Hepatocyte (in vitro differentiated cells): ENCODE measurements at places on chromosomes 7 and 10. TPM values are rescaled to one million over a fixed set of nuclear protein-coding genes. Genes with fewer than 3 reads are reported as not detected.
A peak's percentile ranks its signal among the peaks of the same experiment; 100 is the strongest.

DNA sequence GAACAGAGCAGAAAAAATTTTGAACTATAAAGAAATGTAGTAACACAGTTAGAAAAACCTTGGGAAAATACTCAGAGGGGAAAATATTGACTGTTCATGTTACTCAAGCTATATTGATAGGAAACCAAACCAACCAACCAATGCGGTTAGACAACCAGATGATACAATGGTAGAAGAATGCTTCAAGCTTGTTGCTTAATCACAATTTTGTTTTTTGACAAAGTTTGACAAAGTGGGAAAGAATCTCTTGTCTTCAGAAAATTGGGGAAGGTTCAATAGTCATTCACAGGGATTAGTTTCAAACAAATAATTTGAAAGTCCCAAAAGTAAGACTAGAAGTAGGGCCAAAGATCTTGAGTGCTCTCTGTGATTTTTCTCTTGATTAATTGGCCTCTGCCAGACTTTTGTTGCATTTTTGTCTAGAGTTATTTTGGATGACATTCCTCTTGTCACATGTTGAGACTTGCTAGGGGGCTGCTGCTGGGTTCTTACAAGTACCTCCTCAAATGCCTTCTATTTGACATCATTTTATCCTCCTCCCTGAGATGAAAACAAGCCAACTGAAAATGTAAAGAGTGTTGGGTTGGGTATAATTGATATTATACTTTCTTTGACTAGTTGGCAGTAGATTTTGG, 233.1 kb upstream of the PHYHIPL start:
- DNase-seq: no peak
- no peak overlapping the region for H3K27ac ChIP-seq
- no peak overlapping the region for H3K4me3 ChIP-seq
- H3K4me1 ChIP-seq: no peaks in the 10 kb centered on the region

ASB10 gene
- total RNA-seq: not detected in 2 replicates

CACNA2D1 gene
- total RNA-seq: 9.0 and 18.9 TPM in 2 replicates

DNA sequence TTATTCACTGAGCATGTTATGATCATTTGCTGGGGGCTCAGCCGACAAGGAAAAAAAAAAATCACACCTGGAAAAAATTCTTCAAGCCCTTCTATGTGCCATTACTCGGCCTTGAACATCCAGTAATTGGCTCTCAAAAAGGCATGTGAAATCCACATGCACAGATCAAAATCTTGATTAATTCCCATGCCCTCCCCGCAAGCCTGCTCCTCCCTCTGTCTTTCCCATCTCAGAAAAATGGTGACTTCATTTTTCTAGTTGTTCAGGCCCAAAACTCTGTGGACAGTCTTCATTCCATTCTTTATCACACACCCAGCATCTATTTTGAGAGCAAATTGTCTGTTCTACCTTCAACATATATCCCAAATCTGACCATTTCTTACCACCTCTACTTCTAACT, 91.2 kb upstream of the FRMD4A start:
- H3K36me3 ChIP-seq: no peaks in the 10 kb centered on the region
- no peak overlapping the region for H3K4me3 ChIP-seq
- no peak overlapping the region for H3K27ac ChIP-seq
- H3K4me1 ChIP-seq: no peaks in the 10 kb centered on the region
- no peak for DNase-seq
- no peaks in the 10 kb centered on the region for H3K27me3 ChIP-seq

- no peak overlapping the region for H3K4me3 ChIP-seq
- H3K36me3 ChIP-seq: no peaks in the 10 kb centered on the region
- H3K4me1 ChIP-seq: no peaks in the 10 kb centered on the region
- DNase-seq: no peak
Observed at GRCh38 chr7:1192171-1192676, 32.2 kb upstream of the ZFAND2A start.

DNA sequence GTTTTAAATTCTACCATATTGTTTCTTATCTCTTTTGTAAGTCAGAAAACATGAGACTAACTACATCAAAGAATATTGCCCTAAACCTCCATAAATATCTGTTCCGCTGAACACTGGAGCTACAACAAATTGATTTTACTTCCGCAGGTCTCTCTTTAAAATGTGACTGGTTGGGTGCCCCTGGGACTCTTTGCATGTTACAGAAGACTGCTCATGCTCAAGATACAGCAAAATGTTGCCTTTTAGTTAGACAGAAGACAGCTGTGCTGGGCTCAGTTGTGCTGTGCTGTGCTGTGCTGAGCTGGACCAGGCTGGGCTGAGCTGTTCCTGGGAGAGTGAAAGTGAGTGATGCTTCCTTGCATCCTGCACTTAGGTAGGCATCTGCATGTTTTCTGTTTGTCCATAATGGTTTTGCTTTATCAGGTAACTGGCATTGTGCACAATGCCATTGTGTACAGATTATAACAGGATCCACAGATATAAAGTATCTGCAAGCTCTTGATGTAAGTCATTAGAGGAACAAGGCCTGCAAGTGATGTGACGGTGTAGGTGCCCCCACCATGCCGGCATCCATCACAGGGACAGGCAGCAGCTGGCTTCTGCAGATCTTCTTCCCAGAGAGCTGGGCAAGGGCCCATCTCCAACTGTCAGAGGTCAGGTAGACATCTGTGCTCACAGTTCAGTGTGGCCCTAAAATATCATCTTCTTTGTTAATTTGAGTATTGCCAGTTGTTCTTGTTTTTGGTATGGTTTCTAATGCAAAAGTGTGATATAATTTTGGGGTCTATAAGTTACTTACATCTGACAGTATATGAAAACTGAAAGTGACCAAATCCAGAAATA, 972.5 kb upstream of the CELF2 start:
- no peak for DNase-seq
- H3K4me3 ChIP-seq: no peak overlapping the region
- no peak overlapping the region for H3K27ac ChIP-seq

DNA sequence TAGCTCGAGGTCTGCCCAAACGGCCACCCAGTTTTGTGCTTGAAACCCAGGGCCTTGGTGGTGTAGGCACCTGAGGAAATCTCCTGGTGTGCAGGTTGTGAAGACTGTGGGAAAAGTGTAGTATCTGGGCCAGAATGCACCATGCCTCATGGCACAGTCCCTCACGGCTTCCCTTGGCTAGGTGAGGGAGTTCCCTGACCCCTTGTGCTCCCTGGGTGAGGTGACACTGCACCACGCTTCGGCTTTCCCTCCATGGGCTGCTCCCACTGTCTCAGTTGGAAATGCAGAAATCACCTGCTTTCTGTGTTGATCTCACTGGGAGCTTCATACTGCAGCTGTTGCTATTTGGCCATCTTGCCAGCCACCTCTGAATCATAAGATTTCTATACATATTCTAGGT, 62.4 kb upstream of the CDK6 start:
- H3K4me1 ChIP-seq: no peaks in the 10 kb centered on the region
- no peak overlapping the region for H3K4me3 ChIP-seq
- DNase-seq: no peak
- H3K27ac ChIP-seq: no peak overlapping the region
- no peaks in the 10 kb centered on the region for H3K27me3 ChIP-seq

CDNF gene
- 3.1 and 7.6 TPM in 2 replicates for total RNA-seq

LIPK gene
- not detected in 2 replicates for total RNA-seq

GRCh38 chr10:44807451-44807850, 103.7 kb upstream of the TMEM72 start:
- H3K27me3 ChIP-seq: no peaks in the 10 kb centered on the region
- DNase-seq: no peak
- no peak overlapping the region for H3K27ac ChIP-seq
- no peaks in the 10 kb centered on the region for H3K4me1 ChIP-seq
- H3K36me3 ChIP-seq: no peaks in the 10 kb centered on the region

DNA sequence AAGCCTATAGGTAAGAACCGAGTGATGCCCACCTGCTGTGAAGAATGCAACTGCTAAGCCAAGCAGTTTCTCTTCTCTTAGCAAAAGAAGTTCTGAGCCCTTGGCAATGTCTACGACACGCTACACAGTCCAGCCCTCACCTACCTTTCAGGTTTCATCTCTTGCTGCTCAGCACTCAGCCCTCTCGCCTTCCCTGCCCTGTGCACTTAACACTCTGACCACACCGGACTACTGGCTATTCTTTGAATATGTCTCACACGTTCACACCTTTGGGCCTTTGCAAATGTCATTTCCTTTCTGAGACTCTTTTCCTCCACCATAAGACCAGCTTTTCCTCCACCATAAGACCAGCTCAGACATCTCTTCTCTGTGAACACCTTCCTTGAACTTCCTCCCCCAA, 67.0 kb upstream of the ITGB1 start:
- no peaks in the 10 kb centered on the region for H3K27me3 ChIP-seq
- no peak overlapping the region for H3K4me3 ChIP-seq
- DNase-seq: no peak

- H3K27ac ChIP-seq: no peak overlapping the region
- DNase-seq: no peak
- H3K4me1 ChIP-seq: no peaks in the 10 kb centered on the region
Observed at GRCh38 chr10:108410236-108410635, 1245.7 kb upstream of the SORCS1 start.

DNA sequence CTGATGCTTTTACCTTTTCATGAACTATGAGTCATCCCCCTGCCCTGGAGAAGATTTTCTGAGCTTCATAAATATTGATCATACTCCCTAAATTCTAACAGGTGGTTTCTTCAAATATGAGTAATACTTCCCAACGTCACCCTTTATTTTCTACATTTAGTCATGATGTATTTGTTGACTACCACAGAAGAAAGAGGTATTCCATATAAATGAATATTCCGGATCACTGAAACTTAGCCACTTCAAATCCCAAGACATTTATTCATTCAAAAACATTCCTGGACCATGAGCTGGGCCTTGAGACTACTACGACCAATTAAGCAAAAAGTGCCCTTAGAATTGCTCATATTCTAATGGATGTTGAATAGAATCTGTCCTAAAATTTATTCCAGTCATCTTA, 395.8 kb upstream of the NPVF start:
- DNase-seq: no peak
- H3K36me3 ChIP-seq: no peaks in the 10 kb centered on the region
- peaks cover 15% of the 10 kb centered on the region for H3K4me1 ChIP-seq
- H3K4me3 ChIP-seq: no peak overlapping the region
- no peaks in the 10 kb centered on the region for H3K27me3 ChIP-seq

DNA sequence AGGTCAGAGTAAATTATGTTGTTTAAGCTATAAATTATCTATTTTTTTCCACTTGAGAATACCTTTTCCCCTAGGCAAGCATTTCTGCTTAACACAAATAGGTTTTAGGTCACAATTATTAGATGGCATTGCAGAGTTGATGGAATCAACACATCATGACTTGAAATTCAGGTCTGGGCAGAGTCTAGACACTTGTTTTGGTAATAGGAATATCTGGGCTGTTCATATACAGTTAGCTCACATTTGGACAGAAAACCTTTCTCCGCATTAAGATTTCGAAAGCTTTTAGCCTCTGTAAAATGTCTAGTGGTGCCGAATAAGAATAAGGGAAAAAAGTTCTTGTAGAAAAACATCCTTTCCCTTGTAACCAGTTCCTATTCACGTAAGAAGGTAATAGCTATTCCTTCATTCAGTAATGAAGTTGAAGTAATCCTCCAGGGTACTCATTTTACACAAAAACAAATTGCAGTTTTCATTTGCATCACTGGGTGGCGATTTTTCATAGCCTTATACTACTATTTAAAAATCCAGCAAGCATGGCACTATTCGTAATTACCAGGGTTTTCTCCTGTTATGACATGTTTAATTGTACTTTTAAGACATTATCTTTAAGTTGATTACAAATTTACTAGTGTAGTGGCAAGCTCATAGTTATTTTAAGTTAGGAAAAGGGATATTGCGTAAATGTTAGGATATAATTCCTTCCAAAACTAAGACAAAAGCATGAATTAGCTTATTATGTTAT, 37.0 kb downstream of the RPA3 start:
- no peaks in the 10 kb centered on the region for H3K4me1 ChIP-seq
- no peaks in the 10 kb centered on the region for H3K27me3 ChIP-seq
- no peaks in the 10 kb centered on the region for H3K36me3 ChIP-seq
- no peak overlapping the region for H3K27ac ChIP-seq

DNA sequence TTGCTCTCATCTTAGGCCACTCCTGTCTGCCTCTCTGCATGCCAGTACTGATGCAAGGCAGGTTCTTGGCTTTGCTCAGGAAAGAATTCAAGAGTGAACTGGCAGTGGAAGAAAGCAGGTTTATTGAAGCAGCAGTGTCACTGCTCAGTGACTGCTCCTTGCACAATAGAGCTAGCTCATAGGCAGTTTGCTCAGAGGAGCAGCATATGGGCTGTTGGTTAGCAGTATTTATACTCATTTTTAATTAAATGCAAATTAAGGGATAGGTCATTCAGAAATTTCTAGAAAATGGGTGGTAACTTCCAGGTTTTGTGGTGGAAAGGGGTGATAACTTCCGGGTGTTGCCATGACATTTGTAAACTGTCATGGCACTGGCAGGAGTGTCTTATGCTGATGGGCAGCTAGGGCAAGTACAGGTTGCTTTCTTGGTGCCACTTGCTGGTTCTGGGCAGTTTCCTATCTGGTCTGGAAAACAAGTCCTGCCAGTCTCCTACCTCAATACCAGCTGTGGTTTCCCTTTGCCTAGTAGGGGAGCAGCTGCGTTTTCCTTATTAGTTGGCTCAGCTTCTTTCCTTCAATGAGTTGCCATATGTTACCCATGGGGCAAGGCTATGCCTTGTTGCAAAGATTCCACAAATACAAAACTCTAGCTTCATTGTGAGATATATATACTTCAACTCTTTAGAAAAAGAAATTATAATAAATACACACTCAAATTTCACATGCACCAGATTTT, 64.8 kb upstream of the CALD1 start:
- no peak overlapping the region for H3K4me3 ChIP-seq
- no peak overlapping the region for H3K27ac ChIP-seq
- peaks cover 11% of the 10 kb centered on the region for H3K4me1 ChIP-seq
- H3K36me3 ChIP-seq: no peaks in the 10 kb centered on the region
- no peaks in the 10 kb centered on the region for H3K27me3 ChIP-seq

DNA sequence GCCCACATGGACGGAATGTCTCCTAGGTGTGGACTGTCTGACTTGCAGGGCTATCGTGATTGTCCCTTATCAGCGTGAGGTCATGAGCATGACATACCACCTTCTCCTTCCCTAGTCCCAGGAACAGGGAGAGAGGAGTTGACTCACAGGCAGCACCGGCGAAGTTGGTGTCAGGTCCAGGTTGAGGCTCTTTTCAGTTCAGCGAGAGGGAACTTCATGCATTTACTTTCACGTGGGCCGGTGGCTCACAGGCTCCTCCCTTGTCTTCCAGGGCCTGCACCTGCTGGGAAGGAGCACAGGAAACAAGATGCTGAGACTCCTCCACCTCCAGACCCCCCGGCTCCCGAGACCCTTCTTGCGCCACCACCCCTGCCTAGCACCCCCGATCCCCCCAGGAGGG, 46.1 kb downstream of the PROSER2 start:
- no peak overlapping the region for H3K4me3 ChIP-seq
- H3K36me3 ChIP-seq: no peaks in the 10 kb centered on the region
- DNase-seq: peak; percentile 32
- peak overlapping the region; percentile 65 for H3K27ac ChIP-seq
- H3K27me3 ChIP-seq: no peaks in the 10 kb centered on the region
